ENCODE measurements at places on chromosomes 2 and 18.

- peak; percentile 2 for DNase-seq
Observed at GRCh38 chr18:6885992-6886796, 156.7 kb downstream of the ARHGAP28 start.

DNA sequence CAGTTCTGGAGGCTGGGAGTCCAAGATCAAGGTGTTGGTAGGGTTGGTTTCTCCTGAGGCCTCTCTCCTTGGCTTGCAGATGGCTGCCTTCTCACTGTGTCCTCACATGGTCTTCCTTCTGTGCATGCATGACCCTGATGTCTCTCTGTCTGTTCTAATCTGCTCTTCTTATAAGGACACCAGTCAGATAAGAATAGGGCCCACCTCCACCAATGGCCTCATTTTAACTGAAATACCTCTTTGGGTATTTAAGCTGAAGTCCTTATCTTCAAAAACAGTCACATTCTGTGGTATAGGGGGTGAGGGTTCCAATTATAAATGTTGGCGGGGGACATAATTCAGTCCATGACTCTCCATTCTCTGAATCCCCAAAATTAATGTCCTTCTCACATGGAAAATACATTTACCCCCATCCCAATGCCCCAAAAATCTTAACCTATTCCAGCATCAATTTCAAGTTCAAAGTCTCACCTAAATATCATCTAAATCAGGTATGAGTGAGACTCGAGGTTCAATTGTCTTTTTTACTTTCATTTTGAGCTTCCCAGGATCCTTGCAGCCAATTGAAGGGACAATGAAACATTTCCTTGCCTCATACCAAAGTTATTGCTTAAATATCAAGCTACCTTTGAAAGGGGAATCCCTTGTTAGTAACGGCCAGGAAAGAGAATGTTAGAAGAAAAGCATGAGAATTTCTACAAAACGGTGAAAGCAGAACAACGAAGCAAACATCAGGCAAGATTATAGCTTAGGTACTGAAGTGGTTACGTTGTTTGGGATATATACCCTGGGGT lies 20.6 kb upstream of the CNOT11 start:
- DNase-seq, result no peak

- DNase-seq, result no peak
Observed at GRCh38 chr2:95042472-95043271, 17.2 kb downstream of the MAL start.

DNA sequence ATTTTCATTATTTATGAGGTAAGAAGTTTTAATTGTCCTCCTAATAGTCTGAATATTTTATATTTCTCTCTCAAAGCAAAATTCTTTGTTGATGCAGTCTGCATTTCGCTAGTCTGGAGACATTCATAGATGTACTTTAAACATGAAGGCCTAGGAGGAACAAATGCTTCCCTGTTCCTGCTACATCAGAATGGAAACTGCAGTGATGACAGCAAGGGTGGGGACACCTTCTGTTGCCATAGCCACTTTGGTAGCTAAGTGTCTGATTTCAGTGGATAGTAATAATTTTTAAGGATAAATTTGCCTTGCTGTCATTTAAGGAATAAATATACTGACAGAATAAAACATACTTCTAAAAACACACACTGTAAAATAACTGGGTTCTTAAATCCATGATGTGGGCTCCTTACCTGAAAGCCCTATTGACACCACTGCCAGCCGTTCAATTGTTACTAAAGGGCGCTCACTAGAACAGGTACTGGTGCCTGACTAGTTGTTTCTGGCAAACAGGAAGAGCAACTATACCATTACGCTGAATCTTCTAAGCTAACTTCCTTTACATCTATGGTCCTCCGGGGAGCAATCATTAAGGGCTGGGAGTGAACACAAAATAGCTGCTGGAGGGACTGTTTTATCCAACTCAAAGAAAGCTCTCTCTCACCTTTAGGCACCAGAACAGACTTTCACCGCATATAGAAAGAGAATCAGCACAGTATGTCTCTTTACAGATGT lies 88.2 kb downstream of the TMEM131 start:
- no peak for DNase-seq

- no peak for DNase-seq
Observed at GRCh38 chr2:180907731-180908130, 72.7 kb upstream of the UBE2E3 start.

DNA sequence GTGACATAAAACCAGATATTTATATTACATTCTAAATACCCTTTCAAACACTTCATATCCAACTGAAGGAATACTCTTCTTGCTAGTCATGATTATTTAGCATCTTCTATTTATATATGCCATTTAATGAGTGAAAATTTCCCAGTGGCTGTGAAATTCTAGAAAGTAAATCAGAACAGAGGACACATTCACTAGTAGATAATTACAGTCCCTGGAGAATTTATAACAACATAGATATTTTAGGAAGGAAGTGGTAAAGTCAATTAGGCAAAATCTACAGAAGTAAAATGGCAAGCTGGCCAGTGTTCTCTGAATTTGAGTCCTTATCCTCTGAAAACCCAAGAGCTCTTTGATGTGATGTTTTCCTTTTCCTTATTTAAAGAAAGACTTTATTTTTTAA lies 121.8 kb downstream of the PMAIP1 start:
- DNase-seq, result no peak

DNA sequence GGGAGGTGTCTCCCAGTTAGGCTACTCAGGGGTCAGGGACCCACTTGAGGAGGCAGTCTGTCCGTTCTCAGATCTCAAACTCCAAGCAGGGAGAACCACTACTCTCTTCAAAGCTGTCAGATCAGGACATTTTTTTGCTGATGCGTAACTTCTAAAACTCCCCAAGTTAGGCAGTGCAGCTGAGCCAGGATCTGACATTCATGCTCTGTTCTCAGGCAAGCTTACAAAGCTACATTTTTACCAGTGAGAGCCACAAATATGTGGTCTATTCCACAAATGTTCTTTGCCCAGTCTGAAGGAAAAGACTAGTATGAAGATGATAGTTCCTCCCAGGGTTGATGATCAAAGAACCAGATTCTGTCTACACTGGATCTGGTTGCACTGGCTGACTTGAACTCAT lies 184.1 kb downstream of the MTCL1 start:
- no peak for DNase-seq

DNA sequence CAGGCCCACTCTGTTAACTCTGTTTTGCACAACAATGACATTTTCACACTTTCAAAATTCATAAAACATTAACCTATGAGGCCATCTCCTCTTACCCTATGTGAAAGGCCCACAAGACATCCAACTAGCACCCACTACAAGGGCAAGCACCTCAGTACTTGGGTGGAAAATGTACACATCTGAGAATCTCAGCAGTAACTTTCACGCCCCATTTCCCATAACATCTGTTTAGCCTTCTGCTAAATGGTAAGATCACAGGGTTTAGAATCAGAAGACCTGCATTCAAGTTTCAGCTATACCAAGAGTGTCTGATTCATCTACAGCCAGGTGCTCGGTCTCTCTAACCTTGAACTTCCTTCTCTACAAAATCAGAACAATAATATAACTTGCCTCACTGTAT lies 89.2 kb downstream of the SP100 start:
- no peak for DNase-seq

DNA sequence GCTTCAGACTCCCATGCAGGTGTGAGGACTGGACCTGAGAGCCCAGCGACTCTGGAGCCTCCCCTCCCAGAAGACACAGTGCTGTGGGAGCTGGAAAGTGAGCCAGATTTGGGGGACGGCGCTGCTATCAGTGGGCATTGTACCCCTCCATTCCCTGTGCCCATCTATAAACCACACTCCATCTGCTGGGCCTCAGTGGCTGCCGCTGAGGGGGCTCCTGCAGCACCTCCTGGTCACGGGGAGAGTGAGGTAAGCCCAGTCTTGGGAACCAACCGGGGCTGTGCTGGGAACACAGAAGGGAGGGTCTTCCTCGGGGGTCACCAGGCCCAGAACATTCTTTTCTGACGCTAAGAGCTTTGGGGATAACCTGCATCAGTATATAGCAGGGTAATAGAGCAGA lies 9.5 kb downstream of the PSD4 start:
- no peak for DNase-seq

GRCh38 chr2:111118481-111118980 lies 2.2 kb upstream of the BCL2L11 start:
- DNase-seq, result no peak

DNA sequence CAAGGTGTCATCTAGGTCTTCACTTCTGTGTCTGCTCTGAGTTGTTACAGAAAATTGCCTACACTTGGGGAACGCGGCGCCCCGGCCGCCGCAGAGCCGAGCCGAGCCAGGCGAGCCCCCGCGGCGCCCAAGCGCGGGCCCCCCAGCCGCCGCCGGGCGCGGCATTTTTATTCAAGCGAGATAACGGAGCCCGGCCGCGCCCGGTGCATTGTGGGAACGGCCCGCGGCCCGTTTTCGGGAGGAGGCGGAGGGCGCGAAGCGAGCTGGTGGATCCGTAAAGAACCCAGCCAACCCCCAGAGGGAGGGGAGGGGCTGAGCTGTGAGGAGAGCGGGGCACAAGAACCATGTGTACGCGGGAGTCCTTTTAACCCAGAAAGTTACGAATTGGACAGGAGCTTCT lies 191.8 kb downstream of the FTCDNL1 start:
- DNase-seq, result peak; percentile 43

GRCh38 chr2:34936089-34936488 lies 1337.0 kb upstream of the FAM98A start:
- no peak for DNase-seq

- no peak for DNase-seq
Observed at GRCh38 chr18:74147491-74147778, 199 bp downstream of the FBXO15 start.

- no peak for DNase-seq
Observed at GRCh38 chr2:9122367-9122766, 84.2 kb upstream of the ASAP2 start.

DNA sequence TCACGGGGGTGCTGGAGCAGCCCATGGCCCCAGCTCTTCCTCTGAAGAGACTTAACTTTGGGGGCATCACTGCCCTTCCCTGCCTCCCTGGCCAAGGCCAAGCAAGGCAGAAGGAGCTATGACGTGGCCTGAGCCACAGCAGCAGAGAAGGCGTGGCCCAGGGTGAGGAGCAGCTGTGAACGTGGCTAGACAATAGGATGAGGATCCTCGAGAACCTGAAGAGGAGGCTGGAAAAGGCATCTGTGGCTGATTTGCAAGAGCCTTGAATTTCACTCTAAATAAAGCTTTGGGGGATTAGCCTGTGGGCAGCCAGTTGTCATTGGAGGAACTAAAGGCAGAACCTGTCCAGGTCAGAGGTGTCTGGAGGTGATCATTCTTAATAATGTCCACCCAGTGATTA lies 652.9 kb upstream of the ID2 start:
- no peak for DNase-seq

DNA sequence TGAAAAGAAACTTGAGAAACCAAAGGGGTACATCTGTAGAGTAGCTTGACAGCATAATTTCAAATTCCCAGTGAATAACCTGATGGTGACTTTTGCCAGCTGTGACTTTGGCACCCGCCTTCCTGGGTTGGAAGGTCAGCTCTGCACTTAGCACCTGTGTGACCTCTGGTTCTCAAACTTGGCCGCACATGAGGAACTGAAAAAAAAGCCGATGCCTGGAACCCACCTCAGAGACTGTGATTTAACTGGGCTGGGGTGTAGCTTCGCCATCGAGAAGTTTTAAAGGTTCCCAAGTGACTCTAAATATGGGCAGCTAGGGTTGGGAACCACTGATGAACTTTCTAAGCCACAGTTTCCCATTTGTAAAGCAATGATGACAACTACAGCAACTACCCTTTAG lies 6.5 kb downstream of the EFEMP1 start:
- no peak for DNase-seq

GRCh38 chr2:46368401-46368800 lies 71.2 kb downstream of the EPAS1 start:
- no peak for DNase-seq

DNA sequence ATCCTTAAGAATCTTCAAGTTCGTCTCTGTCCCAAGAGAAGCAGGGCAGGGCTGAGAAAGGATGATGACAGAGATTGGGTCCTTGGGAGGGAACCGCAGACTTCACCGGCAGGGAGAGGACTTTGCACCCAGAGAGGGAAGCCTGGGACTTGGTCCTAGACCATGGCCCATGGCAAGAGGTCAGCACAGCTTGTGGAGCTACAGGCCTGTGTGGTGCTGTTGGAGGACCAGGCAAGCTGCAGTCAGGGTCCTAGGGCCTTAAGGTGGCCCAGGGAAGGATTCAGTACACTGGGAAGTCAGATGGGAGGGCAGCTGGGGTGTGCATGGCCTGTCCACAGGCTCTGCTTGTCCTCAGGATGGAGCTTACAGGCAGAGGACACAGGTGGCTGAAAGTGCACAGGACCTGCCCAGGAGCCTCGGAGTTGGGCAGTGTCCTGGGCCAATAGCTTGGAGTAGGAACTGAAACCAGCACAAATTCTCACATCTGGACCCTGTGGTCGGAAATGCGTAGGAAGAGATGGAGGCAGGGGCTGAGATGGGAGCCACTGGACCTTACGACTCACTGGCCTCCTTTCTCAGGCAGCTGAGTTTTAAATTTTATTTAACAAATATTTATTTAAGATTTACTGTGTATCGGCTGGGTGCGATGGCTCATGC lies 56.4 kb upstream of the TCF7L1 start:
- DNase-seq, result no peak

- no peak for DNase-seq
Observed at GRCh38 chr2:101004620-101005325, 2.7 kb downstream of the RPL31 start.

DNA sequence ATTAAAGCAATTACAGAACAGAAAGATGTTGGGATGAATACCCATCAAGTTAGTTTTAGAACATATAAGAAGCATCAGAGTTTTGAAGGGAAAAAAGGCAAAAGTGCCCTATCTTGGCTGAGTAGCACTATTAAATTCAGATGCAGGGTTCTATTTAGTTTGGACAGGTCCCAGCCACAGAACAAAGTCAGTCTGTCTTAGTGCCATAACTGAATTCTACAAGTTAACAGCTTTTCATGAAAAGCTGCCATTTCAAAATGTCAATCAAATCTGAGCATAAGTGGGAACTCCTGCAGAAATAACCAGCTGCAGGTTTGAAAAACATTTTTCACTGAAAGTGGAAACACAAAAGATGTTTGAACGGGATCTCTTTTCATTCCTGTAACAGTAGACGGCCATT lies 160.4 kb downstream of the SRBD1 start:
- DNase-seq, result no peak

- no peak for DNase-seq
Observed at GRCh38 chr2:113220970-113221708, 47.4 kb downstream of the PSD4 start.

GRCh38 chr2:216860426-216861137 lies 718 bp upstream of the TNP1 start:
- DNase-seq, result no peak

GRCh38 chr2:68110102-68110501 lies 47.3 kb upstream of the C1D start:
- DNase-seq, result no peak

DNA sequence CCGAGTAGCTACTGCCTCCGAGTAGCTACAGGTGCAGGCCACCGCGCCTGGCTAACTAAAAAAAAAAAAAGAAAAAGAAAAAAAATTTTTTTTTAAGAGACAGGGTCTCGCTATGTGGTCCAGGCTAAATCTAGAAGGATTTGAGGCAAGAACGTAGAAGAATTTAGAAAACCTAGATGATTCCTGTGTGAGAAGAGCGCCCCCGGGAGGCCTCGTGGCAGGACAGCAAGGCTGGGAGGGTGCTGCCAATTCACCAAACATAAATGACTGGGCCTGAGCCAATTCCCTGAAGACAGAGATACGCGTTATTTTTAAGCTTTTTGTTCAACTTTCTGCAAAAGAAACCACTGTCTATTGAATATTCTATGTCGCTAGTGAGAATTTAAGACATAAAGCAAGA lies 90.1 kb upstream of the TGFA start:
- peak; percentile 70 for DNase-seq

GRCh38 chr2:54644236-54644635 lies 79.2 kb upstream of the EML6 start:
- no peak for DNase-seq

GRCh38 chr2:59206361-59206760 lies 965.2 kb upstream of the FANCL start:
- DNase-seq, result no peak

Data from NCI-H1694 treated with DMSO at 0.1 percent for 48 hours (cell line).